Vagina (tissue), 2 donors: ENCODE measurements at places on chromosomes 3 and 15. TPM values are rescaled to one million over a fixed set of nuclear protein-coding genes. Genes with fewer than 3 reads are reported as not detected.

The CLEC3B gene
- 41.7 TPM for total RNA-seq

The SAMMSON gene
- not detected for total RNA-seq

- DNase-seq = no peak
Observed at GRCh38 chr3:193702967-193703366, 110.0 kb downstream of the OPA1 start.

- DNase-seq = no peak
Observed at GRCh38 chr3:58009026-58009748, 965 bp downstream of the FLNB start.

DNA sequence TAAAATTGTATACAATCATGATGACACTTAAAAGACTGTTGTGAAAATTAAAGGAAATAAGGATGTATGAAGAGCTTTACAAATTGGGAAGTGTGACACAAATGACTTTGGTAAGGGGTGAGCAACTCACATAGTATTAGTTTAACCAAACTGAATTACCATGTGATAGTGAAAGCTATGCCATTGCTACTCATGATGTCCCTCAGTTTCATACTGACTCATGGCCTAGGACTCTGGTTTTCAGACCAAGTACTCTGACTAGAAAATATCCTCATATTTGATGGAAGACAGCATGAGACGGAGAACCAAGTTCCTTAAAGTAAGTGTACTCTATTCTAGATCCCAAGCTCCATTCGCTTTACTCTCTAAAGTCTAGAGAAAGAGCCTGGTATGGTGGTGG is 203.2 kb upstream of the ICE2 start:
- no peak for DNase-seq

The SLC12A8 gene
- total RNA-seq = 6.1 TPM

GRCh38 chr15:92012368-92012629 is 158.8 kb downstream of the SLCO3A1 start:
- peak; percentile 42 for DNase-seq

DNA sequence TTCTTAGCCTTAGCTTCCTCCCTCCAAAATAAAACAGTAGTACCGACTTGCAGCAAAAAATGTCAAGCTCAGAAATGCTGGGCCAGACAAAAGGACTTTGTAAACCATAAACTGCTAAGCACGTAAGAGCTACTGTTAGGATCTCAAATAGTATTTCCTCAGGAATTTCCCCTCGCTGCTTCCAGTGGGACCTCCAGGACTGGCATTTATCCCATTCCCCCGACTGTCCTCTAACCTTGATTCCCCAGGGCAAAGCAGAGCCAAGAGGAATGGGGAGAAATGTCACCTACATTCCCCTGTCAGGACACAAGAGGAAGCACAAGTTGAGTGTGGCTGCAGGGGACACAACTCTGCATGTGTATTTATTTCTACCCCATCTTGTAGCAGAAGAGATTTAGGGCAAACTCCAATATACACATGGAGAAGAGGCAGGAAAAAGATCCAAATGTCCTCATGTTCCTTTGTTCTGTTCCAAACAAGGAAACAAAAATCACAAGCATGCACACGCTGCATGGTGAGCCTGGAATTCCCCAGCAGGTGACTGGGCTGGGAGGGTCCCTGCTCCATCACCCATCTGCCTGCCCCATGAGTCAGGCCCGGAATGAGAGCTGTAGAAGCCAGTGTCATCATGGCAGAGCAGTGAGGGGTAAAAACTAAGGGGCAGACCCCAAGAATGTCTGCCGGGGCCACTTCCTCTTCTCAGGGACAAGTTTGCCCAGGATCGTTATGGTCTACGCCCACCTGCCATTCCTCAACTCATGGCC is 4.2 kb downstream of the STOML1 start:
- no peak for DNase-seq

The GPR160 gene
- total RNA-seq = 1.2 TPM

DNA sequence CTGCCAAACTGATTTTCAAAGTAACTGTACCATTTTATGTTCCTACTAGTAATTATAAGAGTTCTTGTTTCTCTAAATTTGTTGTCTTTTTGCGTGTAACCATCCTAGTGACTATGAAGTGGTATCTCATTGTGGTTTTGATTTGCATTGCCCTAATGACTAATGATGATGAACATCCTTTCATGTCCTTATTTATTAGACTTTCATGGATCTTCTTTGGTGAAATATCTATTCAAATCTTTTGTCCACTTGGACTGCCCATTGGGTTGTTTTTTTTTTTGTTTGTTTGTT is 3.6 kb downstream of the OXSR1 start:
- DNase-seq = no peak

DNA sequence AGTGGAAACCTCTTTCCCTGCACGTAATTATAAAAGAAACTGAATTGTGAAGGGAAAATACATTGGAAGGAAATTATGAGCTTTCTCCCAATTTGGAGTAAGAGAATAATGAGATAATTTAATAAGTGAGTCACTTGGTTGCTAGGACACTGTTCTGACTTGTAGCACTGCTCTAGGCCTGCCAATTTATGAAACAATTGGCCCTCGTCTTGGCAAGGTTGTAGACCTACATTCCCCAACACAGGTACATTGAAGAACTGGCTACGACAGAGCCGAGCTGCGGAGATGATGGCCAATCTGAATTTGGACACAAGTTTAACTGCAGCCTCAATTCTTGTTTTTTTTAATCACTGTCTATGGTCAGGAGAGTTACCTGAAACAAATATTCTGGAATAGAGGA is 674.1 kb downstream of the MECOM start:
- DNase-seq = no peak

GRCh38 chr3:129316248-129317013 is 37.8 kb downstream of the HMCES start:
- no peak for DNase-seq

GRCh38 chr15:56040081-56041035 is 46.9 kb upstream of the NEDD4 start:
- DNase-seq = no peak

GRCh38 chr3:181326637-181327223 is 337.2 kb upstream of the DNAJC19 start:
- DNase-seq = no peak

DNA sequence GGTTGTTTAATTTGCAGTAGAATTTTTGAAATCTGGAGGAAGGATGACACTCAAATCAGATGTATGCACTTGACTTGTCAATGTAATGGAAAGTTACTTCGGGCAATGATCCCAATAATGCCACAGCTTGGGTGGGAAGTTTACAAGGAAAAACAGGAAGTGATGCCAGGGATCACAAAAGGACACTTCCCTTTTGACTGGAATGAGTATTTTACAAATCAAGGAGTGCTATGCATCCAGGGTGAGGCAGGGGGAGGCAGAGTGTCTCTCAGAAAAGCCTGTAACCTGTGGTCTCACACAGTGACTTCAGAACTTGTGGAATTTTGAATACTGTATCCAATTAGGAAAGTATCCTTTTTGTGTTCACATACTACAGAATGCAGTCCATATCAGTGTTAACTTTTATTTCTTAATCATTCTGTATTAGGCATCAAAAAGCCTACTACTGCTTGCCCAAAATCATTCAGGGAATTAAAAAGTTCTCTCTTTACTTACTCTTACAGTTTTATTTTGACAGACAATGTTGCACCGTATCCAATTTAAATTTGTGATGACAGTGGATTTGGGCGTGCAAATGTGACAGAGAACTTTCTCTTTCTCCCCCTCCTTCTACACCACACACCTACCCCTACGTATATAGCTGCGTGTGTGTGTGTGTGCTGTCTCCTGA is 445.1 kb downstream of the MECOM start:
- DNase-seq = no peak

The VPS18 gene
- total RNA-seq = 21.4 TPM

GRCh38 chr3:46479696-46480095 is 15.0 kb upstream of the LTF start:
- DNase-seq = no peak

- no peak for DNase-seq
Observed at GRCh38 chr3:60582288-60582687, 669.0 kb downstream of the FHIT start.

DNA sequence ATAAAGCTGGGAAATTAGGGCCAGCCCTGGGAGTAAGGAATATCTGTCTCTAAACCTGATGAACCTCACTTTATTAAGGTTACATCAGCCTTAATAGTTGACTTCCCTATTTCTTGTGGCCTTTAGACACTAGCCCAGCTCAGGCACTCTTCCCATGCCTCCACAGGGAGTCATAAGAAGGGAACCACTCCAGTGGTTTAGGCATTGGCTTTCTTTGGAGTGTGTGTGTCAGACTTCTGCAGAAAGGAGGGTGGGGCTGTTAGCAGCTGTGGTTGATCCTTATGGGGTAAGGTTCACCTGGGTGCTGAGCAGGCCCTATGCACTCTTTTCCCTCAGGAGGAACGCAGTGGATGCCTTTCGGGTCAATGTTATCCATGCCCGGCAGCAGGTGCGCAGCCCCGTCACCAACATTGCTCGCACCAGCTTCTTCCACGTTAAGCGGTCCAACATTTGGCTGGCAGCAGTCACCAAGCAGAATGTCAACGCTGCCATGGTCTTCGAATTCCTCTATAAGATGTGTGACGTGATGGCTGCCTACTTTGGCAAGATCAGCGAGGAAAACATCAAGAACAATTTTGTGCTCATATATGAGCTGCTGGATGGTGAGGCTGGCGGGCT is 4.0 kb downstream of the AP2M1 start:
- DNase-seq = no peak

DNA sequence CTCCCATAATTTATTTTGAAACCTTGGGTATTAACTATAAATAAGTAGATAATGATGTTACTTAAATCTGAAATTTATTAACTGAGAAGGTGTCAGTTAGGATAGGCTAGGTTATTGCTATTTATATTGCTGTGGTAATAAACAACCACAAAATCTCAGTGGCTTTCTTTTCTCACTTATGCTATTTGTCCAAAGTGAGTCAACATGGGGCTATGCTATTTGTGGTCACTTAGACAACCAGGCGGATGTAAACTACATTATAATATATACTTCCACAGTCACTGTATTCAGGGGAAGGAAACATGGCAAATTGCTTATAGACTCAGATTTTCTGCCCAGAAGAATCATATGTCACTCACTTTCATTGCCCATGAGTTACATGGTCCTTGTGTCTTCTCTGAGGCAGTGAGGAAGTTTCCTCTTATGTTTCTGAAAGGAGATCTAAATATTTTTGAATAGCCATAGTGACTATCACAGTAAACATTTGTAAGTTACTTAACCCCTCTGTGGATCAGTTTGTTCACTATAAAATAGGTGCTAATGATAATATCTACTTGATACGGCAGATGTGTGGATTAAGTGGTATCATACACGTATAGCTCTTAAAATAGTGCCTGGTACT is 19.8 kb downstream of the HMG20A start:
- DNase-seq = no peak

The SLC30A4 gene
- total RNA-seq = 10.3 TPM

- DNase-seq = no peak
Observed at GRCh38 chr3:132435911-132436425, 18.7 kb downstream of the DNAJC13 start.

The CPLX3 gene
- total RNA-seq = not detected

DNA sequence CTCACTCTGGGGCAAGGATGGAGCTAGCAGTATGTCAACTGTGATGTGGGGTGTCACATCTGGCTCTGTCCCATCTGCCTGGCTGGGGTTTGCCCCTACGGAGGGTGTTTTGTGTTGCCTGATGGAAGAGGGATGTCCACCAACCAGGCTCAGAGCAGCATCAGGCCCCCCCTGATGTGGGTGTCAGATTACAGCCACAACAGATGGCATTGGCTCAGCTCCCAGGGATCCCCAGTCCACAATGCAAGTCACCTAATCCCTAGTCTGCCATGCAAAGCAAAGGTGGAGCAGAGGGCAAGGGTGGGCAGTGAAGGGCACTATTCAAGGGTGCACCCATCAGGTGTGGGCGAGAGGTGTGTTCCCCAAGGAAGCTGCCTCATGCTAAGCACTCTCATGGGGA is 48.9 kb upstream of the AMOTL2 start:
- no peak for DNase-seq

The HTR3E gene
- total RNA-seq = not detected

- DNase-seq = no peak
Observed at GRCh38 chr15:92002666-92003065, 149.2 kb downstream of the SLCO3A1 start.

DNA sequence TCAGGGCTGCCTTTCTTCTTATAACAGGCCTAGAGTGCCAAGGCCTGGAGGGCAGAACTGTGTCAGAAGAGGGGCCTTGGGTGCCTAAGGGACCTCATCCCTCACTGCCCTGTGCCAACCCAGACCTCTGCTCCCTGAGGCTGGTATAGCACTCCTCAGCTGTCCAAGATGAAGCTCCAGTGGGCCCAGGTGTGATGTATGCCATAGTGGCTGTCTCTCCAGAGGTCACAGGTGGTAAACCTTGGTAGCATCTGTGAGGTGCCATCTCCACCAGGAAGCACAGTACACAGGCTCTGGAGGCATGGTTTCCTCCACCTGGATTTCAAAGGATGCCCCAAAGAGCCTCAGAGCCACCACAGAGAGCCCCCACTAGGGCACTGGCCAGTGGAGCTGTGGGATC is 12.3 kb upstream of the KLHL40 start:
- DNase-seq = no peak

The DGKG gene
- total RNA-seq = 2.5 TPM

DNA sequence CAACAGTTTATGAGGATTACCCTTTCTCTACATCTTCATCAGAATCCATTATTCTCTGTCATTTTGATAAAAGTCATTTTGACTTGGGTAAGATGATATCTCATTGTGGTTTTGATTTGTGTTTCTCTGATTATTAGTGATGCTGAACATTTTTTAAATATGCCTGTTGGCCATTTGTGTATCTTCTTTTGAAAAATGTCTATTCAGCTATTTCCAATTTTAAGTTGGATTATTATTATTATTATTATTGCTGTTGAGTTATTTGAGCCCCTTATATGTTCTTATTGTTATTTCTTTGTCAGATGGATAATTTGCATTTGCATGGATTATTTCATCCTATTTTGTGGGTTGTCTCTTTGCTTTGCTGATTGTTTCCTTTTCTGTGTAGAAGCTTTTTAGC is 421.2 kb upstream of the LMCD1 start:
- DNase-seq = no peak

DNA sequence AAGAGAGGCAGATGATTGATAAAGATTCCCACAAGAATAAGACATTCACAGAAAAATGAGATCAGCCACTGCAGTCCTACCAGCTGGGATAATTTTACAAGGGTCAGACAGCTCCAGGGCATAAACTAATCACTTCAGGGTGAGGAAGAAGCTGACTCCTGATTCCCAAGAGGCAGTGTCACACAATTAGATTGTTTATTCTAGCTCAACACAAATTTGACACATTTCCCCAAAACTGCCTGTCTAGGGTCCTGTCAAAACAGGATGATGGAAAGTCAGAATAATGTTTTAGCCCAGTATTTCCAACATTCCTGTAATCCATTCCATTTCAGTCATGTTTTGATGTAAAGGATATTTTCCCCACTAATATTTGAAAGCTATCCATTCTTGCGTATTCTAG is 110.8 kb downstream of the TNIK start:
- no peak for DNase-seq

GRCh38 chr3:101972430-101973162 is 123.3 kb downstream of the NFKBIZ start:
- DNase-seq = no peak

- no peak for DNase-seq
Observed at GRCh38 chr15:83285979-83286553, 1.6 kb upstream of the BNC1 start.

- DNase-seq = no peak
Observed at GRCh38 chr3:94064243-94064860, 1.5 kb downstream of the NSUN3 start.

- no peak for DNase-seq
Observed at GRCh38 chr3:98791341-98792325, 28.5 kb downstream of the ST3GAL6 start.

GRCh38 chr3:176948151-176948550 is 249.1 kb downstream of the TBL1XR1 start:
- DNase-seq = no peak
